ENCODE measurements at places on chromosomes 12 and 14.

DNA sequence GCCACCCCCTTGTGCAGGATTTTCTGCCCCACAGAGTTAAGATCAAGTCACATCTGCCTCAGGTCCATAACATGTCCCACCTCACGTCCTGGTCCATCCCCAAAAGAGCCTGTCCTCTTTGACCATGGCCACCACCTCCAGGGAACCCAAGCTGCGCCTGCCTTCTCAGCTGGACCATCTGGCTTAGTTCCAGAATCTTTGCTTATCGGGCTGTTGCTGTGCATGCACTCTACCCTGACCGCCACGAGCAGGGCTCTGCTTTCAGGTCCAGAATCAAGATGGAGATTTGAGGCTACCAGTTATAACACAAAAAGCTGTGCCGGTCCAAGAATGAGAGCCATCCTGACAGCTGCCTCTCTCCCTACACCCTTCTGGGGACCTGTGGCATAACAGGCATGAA lies 326.7 kb downstream of the DPF3 start:
- DNase-seq = no peak

GRCh38 chr12:2555487-2556082 lies 239.2 kb upstream of the FKBP4 start:
- DNase-seq = no peak

- DNase-seq = no peak
These were observed 77.2 kb upstream of the EGLN3 start for GRCh38 chr14:34027990-34028495.

GRCh38 chr12:94089891-94090290 lies 58.5 kb upstream of the PLXNC1 start:
- DNase-seq = no peak

- no peak for DNase-seq
These were observed 15.5 kb downstream of the MYH6 start for GRCh38 chr14:23392613-23393012.

DNA sequence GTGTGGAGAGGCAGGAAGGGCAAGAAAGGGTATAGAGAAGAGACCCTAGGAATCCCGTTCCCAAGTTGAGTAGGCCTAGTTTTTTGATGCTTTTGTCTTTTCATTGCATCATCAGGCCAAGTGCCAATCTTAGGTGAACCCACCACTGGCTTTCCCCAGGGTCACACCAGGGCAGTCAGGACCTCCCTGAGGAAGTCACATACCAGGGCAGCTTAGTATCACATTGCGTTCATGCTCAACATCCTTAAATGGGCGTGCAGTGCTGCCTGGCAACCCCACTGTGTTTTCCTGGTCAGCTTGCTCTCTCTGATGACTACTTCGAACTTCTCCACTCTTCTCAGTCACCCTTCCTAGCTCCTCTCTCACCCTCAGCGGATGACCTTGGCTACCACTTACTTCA lies 9.0 kb downstream of the ASIC1 start:
- DNase-seq = no peak

GRCh38 chr12:106331599-106331998 lies 25.9 kb upstream of the POLR3B start:
- DNase-seq = no peak

DNA sequence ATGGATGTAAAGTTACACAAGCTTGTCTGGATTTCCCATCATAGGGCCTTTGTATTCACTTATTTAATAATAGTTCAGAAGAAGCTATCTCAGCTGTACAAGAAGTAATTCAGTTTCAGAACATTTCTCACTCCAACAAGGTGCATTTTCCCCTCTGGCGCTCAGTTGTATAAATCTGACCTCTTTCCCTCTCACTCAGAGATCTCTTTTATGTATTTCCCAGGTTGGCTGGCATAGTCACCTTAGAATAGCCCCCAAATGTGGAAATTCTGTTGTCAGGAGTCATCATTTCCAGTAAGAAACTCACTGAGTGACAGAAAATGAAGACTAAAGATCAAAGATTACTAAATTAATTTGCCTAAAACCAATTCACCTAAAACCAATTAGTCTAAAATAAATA lies 11.2 kb downstream of the AJUBA start:
- DNase-seq = no peak

- no peak for DNase-seq
These were observed 26.4 kb downstream of the ACTN1 start for GRCh38 chr14:68952531-68953195.

- no peak for DNase-seq
These were observed 88.9 kb upstream of the FRMD6 start for GRCh38 chr14:51562816-51563215.

GRCh38 chr12:123890536-123890902 lies 82.1 kb downstream of the CCDC92 start:
- DNase-seq = no peak

GRCh38 chr12:62319058-62319457 lies 58.9 kb downstream of the USP15 start:
- no peak for DNase-seq

DNA sequence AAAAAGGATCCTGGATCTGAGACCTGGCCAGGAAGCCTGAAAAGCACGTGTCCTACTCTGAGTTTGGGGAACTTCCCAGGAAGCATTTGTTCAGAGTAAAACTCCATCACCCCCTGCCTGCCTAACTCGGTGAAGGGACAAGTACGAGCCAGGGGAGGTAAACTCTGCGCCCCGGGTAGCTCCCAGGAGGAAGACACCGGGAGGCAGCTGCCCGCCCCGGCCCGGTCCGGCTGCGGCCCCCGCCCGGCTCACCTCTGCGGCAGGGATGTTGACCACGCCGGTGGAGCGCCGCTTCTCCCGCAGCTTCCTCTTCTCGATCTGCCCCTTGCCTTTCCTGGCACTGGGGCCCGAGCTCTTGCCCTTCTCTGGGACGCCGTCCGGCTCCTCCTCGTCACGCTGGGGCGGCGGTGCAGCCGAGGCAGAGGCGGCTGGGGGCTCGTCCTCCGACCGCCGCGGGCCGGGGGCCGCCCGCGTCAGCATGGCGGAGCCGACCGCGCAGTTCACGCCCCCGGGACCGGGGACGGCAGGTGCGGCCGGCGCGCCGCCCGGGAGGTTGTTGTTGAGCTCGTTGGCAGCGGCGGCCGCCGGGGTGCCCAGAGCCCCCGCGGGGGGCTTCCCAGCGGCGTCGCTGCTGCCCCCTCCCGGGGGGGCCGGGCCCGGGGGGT lies 1.2 kb downstream of the PAWR start:
- DNase-seq = no peak

GRCh38 chr14:90290337-90291011 lies 34.1 kb downstream of the PSMC1 start:
- DNase-seq = no peak

DNA sequence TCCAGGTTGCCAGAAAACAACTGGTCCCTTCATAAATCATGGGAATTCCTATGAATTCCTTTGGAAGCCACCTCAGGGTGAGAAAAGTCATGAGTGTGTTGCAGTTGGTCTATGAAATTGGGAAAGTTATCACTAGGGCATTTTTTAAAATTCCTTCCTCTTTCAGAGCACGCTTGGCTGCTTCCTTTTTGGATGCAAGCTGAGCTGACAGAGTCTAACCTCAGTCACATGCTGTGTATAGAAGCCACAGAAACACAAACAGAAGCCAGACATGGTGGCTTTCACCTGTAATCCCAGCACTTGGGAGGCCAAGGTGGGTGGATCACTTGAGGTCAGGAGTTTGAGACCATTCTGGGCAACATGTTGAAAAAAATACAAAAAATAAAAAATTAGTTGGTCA lies 21.7 kb upstream of the HELB start:
- no peak for DNase-seq

- no peak for DNase-seq
These were observed 131.0 kb downstream of the TMEM132D start for GRCh38 chr12:129772501-129773493.

DNA sequence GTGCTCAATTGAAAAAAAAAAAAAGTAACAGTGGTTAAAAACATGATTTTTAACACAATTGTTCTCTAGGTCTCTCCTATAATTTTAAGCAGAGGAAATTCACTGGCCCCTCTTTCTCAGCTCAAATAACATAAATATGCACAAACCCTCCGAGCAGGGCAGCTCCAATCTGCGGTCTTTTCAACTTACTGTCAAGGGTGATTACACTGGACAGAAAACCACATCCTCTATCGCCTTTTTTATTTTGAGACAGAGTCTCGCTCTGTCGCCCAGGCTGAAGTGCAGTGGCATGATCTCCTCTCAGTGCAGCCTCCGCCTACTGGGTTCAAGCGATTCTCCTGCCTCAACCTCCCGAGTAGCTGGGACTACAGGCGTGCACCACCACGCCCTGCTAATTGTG lies 16.5 kb upstream of the GABARAPL1 start:
- DNase-seq = no peak

- DNase-seq = no peak
These were observed at the start of gene ARHGEF40 for GRCh38 chr14:21070083-21070609. ARHGEF40 (plus strand) TSS chr14:21070304; CDS start chr14:21070397, 93 bp downstream.

- DNase-seq = no peak
These were observed 20.6 kb downstream of the MAPK1IP1L start for GRCh38 chr14:55071870-55072640.

- DNase-seq = no peak
These were observed 116.6 kb upstream of the FAR2 start for GRCh38 chr12:29032446-29032845.

GRCh38 chr14:89841851-89842250 lies 112.7 kb downstream of the EFCAB11 start:
- DNase-seq = no peak

DNA sequence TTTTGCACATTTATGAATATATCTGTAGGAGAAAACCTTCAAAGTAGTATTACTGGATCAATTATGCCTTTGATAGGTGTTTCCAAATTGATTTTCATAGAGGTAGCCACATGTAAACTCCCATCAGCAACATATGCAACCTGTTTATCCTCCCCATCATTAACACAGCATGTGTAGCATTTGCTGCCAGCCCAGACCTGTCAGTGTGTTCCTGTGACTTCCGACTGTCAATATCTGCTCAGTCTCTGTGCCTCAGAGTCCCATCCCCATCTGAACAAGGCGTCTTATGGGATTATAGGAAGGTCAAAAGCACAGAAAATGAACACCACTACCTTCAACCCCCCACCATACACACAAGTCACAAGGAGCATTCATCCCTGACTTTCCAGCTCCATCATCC lies 9.5 kb upstream of the CAPRIN2 start:
- DNase-seq = no peak

DNA sequence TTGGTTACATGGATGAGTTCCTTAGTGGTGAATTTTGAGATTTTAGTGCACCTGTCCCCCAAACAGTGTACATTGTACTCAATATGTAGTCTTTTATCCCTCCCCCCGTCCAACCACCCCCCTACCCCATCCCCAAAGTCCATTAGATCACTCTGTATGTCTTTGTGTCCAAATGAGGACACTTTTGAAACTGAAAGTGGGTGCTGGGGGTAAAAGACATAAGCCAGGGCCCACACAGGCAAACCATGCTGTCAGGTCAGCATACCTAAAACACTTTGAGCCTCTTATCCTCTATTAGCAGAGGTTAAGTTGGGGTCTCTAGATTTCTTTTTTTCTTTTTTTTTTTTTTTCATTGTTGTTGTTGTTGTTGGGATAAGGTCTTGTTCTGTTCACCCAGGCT lies 31.3 kb upstream of the KICS2 start:
- no peak for DNase-seq

DNA sequence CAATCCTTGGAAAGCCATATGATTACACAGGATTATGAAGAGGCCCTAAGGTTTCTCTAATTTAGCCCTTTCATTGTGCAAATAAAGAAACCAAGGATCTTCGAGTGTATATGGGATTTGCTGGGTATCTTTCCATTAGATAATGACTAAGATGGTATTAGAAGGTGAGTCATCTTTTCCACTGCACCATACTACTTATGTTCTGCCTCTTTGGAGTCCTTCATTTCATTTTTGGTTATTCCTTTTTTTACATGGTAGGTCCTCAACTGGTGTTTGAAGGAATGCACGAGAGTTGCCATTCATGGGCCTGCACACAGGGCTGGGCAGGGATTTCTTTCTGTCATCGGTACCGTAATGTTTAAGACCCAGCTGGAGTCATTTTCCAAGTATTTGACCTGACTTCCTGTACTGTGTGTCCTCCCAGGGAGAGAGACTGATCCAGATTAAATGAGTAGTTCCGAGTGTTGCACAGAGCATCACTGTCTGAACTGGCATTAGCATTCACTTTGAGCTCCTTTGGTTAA lies 85.7 kb downstream of the BORCS5 start:
- no peak for DNase-seq

DNA sequence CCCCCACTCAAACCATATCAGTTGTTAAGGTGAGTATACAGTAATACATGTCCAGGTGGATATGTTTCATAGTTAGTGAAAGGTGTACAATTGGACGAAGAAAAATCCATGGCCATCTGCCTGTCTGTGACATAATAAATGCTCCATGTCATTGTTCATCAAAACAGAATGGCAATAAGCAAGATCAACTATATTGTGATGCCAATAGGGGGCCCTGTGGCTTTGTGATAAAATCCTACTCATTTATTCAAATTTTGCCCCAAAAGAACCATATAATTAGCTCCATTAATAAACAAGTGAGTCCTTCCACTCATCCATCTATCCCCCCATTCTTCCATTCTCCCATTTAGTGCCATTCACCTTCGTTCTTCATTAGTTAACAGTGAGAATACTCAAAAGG lies 102.0 kb downstream of the MGST1 start:
- DNase-seq = no peak

- DNase-seq = no peak
These were observed 396.9 kb upstream of the TMTC1 start for GRCh38 chr12:30180602-30181001.

- DNase-seq = no peak
These were observed 16.0 kb downstream of the NELL2 start for GRCh38 chr12:44859998-44860689.

GRCh38 chr14:68961781-68962584 lies 17.1 kb downstream of the ACTN1 start:
- DNase-seq = no peak

DNA sequence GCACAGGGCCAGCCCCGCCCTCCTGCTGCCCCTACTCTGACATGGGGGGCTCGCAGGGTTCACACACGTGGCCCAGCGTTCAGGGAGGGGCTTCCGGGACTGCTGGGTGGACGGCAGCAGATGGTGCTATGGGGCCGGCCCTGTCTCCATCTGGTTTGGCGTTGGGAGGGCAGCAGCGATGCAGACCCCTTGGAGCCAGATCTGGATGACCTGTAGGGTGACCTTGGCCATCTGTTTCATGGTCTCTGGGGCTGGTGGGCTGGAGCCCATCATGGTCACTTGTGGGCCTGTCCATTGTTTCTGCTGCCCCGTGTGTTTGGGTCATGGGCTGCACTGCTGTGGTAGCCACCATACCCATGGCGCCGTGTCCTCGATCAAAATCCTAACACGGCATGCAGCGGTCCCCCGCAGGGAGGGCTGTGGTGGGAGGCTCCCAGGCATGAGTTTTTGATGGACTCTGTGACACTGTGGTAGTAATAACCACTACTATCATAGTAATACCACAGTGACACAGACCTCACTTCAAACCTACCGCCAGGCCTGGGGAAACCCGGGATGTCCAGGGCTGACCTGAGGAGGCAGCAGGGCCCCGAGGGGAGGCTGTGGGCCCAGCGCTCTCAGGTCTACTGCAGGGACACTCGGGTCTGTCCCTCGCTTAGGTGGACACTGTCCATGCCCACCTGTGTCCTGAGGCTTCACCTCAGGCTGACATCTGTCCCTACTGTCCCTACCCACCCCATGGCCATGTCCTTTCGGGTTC lies 359.4 kb downstream of the TMEM121 start:
- no peak for DNase-seq
